ENCODE measurements at places on chromosomes 13 and 19.

- no peak for DNase-seq
Measured at GRCh38 chr13:70311191-70311590, 202.9 kb upstream of the KLHL1 start.

DNA sequence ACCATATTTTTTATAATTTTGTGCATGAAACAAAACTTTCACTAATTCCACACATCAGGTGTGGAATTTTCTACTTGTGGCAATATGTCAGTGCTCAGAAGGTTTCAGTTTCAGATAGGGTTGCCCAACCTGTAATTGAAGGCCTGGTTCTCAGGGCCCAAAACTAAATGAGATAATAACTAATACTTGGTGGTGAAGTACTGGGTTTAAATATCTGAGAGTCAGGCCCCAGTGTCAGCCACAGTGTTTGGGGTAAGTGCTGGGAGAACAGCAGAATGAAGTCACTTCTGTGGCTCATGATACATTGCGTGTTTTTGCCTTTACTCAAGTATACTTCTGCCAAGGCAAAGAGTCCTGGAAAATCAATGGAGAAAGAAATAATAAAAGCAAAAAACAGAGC, 5.6 kb downstream of the SAFB start:
- DNase-seq, result no peak

DNA sequence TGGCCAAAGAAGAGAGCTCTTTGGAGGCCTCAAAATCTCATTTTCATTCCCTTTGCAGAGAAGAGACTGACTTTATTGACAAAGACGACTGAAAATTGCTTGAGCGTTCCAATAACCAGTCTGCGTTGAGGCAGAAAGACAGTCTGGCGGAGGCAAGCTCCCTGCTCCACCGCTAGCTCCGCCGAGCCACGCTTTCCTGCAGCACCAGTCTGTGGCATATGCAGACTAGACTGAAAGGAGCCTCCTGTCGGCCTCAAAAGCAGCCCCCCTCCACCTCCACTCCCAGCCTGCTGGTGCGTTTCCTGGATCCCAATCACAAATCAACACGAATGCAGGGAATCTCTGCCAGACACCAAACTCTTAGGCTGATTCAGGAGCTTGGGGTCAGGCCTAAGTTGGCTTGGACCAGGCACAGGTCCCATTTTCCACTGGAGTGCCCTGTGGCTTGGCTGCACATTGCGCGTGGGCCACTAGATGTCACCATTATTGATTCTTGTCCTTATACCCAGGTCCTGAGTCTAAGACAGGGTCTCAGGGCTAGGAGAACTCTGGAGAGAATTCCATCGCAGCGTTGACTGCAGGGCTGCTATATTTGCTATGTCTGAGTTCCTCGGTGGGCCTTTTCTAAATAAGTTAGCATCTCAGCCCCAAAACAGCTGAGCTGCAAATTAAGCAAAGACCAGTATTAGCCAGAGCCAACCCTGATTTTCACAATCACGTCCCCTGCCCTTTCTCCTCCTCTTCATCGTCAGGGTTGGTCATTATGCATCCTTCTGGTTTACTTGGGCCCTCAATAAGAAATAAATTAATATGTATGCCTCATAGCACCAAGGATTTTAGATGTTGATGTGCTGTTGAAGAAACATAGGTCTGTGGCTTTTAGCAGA, 5.2 kb upstream of the ZNF507 start:
- peak; percentile 34 for DNase-seq

DNA sequence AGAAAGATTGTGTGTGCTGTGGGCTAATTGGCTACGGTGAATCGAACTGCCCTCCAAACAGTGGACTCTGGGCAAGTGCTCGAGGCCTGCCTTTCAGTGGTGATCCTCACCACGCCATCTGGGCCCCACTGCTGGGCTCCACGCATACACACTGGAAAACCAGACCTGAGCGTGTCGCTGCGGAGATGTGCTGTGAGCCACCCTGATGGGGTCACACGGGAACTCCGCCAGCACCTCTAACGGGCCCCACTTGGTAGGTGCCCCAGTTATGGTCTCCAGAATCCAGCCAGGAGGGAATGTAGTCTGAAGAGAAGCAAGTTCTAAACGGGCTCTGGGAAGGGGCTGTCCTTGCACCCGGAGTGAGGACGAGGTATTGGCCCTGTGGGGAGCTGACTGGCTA, 39.3 kb downstream of the C13orf46 start:
- no peak for DNase-seq

- no peak for DNase-seq
Measured at GRCh38 chr13:89279374-89279773, 1608.2 kb downstream of the SLITRK5 start.

- DNase-seq, result no peak
Measured at GRCh38 chr13:99279637-99280036, 21.5 kb upstream of the GPR18 start.

- DNase-seq, result no peak
Measured at GRCh38 chr13:65600702-65601101, 1629.4 kb downstream of the PCDH9 start.

DNA sequence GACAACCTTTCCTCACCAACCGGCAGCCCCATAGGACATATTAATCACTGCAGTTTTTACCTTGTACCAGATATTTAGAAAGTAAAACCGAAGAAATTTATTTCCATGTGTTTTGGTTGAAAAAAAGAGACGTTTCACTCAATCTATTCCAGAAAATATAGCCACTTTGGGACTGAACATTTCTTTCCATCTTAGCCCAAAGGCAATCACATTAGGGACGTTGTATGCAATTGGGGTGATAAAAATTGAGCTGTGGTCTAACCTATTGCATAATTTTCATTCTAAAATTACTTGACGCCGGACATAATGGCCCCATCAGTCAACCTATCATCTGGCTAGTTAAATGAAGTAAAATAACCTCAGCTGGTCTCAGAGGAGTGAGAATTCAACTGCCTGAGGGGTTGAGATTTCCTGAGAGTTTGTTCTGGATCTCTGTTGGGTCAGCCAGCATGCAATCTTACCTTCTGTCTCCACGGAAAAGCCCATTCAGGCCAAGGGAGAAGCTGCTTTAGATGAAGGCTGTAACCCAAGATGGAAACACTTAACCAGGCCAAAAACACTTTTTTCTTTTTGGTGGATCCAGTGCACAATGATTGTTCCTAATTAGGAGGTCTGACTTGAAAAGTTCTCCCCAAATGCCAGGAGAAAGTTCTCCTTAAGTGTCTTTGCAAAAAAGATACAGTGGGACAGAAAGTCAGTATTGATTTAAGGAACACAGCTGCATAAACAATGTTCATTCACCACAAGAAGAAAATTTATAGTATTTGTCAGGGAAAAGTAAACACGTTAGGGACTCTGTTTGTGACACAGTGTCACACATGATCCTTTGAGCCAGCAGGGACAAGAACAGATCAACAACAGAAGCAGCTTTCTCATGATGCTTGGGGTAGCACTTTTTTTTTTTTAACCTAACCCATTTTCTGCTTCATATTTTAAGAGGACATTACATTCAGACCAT, 34.1 kb downstream of the DLEU7 start:
- DNase-seq, result no peak

- no peak for DNase-seq
Measured at GRCh38 chr19:45973553-45974338, at the start of gene NOVA2. Gene NOVA2, minus strand, starts transcription at chr19:45973865. Its CDS starts 514 bp downstream, at chr19:45973351.

DNA sequence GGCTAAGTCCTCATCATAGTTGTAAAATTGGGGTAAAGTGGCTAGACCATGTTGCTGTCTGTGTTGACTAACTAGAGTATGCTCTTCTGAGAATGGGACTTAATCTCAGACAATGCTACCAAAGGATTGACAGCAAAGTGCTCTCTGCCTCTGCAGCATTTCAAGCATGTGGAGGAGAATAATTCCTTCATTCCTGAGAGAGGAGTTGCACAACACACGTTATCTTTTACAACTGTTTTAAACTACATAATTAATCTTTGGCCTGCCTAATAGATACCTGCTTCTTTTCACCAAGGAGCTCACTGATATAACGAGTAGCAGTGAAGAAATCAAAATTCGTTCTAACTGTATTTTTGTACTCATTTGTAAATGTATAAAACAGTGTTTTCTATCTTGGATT, 2172.2 kb downstream of the PCDH9 start:
- no peak for DNase-seq

GRCh38 chr13:74005320-74006157, 128.7 kb downstream of the KLF12 start:
- no peak for DNase-seq

GRCh38 chr13:26538363-26539317, 18.8 kb upstream of the WASF3 start:
- DNase-seq, result no peak

DNA sequence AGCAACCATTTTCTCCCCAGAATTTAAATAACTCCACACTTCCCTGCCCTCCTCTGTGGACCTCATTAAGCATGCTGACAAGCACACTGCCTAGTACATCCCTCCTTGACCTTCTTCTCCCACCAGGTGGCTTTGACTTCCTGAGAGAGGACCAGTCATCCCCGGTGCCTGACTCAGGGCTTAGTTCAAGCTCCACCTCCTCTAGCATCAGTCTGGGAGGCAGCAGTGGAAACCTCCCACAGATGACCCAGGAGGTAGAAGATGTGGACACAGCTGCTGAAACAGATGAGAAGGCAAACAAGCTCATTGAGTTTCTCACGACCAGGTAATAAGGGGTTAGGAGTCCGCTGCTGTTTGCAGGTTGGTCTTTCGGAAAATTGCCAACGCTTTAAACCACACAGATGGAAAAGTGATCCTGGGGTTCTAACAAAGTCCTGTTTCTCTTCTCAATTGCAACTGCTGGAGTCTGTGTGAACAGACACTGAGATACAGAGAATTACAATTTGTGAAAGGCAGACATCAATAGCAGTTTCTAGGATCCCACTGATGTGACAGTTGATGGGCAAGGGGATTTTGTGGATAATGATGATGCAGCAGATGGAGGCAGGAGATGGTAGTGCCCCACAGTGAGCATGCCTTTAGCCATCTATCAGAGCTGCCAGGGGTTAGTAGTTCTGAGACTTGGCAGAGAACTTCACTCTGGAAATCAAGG, 86.7 kb downstream of the ZAR1L start:
- DNase-seq, result no peak

GRCh38 chr19:57239982-57240310, 486 bp upstream of the ZNF805 start:
- no peak for DNase-seq

- no peak for DNase-seq
Measured at GRCh38 chr19:6424195-6424938, at the start of gene KHSRP. Gene KHSRP, minus strand, starts transcription at chr19:6424811. Its CDS starts 110 bp downstream, at chr19:6424701.

DNA sequence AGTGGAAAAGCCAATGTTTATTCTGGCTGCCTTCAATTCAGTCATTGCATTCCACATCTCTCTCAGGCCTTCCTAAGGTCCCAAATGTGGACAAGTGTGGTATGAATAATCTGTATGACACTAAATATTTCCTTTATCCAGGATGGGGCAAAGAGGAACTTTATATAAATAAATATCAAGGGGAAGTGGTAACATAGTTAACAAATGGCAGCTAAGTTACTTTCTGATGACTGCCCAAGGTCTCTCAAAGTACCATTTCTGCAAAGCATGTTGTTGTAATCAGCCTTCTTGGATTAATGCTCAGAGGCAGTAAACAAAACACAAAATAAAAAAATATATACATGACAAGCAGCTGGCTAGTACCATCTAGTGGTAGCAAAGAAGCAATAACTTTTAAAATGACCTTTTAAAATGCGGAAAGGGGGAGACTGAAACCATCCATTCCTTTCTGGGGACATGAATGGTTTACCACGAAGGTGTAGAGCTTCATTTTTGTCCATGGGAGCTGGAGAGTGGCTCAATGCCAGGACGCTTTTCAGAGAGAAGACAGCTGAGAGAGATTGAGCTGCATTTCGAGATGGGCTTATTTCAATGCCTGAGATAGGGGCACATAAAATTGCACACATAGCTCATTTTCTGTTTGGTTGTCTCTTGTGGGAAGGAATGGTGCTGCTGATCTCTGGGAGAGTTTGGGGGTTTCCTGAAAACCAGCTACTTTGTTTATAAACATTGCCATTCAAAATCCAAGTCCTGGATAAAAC, 259.2 kb downstream of the RFC3 start:
- DNase-seq, result no peak

DNA sequence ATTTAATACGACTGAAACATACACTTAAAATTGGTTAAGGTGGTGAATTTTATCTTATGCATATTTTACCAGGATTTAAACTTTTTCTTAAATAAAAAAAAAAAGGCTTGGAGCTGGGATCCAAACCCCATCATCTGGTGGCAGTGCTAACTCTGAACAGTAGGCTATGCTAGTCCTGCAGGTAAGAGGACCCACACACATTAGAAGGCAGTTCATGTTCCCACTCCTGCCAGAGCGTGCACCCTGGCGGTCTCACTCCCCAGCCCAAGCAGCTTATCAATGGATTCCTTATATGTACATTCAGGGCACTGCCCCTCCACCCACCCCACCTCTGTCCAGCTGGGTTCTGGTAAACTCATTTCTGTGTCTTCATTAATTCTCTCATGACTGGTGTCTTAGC, 31.3 kb upstream of the CEBPA start:
- DNase-seq, result no peak

DNA sequence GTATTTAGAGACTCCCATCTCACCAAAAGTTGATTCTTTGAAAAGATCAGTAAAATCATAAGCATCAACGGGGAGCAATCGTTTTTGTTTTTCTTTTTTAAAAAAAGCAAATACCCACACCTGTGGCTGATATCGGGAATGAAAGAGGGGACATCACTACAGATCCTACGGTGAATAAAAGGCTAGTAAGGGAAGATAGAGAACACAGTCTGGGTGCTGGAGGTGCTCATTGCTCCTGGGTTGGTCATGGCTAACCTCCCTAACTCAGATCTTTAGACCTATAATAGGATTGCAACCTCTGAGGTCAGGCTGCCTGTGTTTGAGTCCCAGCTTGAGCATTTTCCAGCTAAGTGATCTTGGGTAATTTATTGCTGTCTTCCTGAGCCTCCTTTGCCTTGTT, 1.1 kb downstream of the EHD2 start:
- no peak for DNase-seq

DNA sequence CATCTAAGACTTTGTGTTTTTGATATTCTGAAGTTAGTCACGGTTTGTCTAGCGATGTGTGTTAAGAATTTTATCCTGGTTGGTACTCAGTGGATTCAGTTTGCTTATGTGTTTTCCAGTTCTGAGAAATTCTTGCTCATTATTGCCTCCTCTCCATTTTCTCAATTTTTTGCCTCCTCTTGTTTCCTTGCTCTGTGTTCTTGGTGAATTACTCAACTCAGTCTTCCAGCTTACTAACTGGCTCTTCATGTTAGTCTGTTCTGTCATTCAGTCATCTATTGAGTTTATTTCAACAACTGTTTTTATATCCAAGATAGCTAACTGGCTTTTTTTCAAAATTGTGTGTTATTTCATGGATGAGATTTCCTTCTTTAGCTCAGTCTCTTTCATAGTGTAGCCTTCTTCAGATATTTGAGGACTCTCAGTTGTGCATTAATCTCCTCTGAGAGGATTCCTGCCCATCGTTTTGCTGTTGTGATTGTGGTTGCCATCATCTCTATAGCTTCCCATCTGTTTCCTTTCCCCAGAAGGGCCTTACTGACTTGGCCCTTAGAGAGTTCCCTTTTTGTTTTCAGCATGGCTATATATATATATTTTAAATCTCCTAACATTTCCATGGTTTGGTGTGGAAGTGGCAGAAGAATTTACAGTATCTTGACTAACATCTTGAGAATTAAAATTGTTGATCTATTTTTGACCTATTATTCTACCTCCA, 6.2 kb downstream of the SETDB2 start:
- DNase-seq, result peak; percentile 96

- DNase-seq, result no peak
Measured at GRCh38 chr13:50255639-50256038, 240.4 kb downstream of the KCNRG start.

GRCh38 chr13:31168166-31168565, 6.5 kb upstream of the HSPH1 start:
- no peak for DNase-seq

GRCh38 chr19:29596080-29596727, 9.9 kb upstream of the POP4 start:
- no peak for DNase-seq

GRCh38 chr13:75818968-75819225, 182.8 kb downstream of the LMO7 start:
- DNase-seq, result no peak

Data from Kasumi-1 (cell line).